Ascending aorta (tissue), 2 donors: ENCODE measurements at places on chromosomes 5 and 9. TPM values are rescaled to one million over a fixed set of nuclear protein-coding genes. Genes with fewer than 3 reads are reported as not detected.

DNA sequence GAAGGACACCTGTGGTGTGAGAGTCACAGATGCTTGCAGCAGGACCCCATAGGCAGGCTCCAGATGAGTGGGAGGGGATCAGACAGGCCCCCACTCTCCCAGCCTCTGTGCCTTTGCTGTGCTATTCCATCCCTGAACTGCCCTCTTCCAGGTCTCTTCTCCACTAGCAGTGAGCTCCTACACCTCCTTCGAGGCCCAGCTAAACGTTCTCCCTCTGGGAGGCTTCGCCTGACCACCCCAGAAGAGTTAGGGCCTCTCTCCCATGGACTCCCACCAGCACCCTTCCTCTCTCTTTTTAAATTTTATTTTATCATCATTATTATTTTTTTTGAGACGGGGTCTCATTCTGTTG, 35.9 kb upstream of the STRBP start:
- H3K27me3 ChIP-seq = no peaks in the 10 kb centered on the region
- no peak for DNase-seq
- no peak overlapping the region for H3K27ac ChIP-seq
- H3K4me1 ChIP-seq = no peaks in the 10 kb centered on the region
- no peaks in the 10 kb centered on the region for H3K36me3 ChIP-seq
- no peak overlapping the region for H3K4me3 ChIP-seq

The PCDHB9 gene
- 1.9 TPM for total RNA-seq

GRCh38 chr5:43685252-43685950, 82.4 kb downstream of the NNT start:
- no peak overlapping the region for H3K4me3 ChIP-seq
- no peak for DNase-seq
- H3K36me3 ChIP-seq = no peaks in the 10 kb centered on the region
- no peaks in the 10 kb centered on the region for H3K27me3 ChIP-seq
- H3K27ac ChIP-seq = peak overlapping the region; percentile 89

The PCSK1 gene
- total RNA-seq = 3.2 TPM

DNA sequence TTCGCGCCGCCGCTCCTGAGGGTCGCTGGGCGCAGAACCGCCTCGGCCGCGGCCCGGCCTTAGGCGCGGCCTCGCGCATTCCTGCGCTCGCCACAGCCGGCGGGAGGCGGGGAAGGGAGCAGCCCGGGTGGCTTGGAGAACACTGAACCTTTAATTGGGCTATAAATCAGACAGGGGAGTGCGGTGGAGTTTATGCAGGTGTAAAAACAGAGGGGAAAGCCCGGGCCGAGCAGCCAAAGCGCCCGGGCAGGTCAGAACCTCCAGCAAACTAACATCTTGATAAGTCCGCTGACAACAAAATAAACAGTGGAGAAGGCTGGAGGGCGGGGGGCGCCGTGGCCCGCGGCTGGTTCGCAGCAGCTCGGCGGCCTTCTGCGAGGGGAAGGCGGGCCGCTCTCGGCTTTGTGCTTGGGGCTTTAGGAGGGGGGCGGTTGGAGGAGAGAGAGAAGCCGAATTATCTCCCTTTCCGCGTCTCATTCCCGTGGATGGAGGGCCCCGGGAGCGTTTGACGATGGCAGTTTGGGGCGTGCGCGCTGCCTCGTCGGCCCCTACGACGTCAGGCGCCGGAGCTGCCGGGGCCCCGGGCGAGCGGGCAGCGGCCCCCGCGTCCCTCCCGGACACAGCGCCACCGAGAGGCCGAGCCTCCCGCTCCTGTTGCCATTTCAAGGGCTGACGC, 11.3 kb downstream of the FOXD1 start:
- H3K27me3 ChIP-seq = no peaks in the 10 kb centered on the region
- H3K4me3 ChIP-seq = peak overlapping the region; percentile 44
- no peaks in the 10 kb centered on the region for H3K36me3 ChIP-seq

The NTMT1 gene
- 6.9 TPM for total RNA-seq

The ZFAND5 gene
- total RNA-seq = 189 TPM

DNA sequence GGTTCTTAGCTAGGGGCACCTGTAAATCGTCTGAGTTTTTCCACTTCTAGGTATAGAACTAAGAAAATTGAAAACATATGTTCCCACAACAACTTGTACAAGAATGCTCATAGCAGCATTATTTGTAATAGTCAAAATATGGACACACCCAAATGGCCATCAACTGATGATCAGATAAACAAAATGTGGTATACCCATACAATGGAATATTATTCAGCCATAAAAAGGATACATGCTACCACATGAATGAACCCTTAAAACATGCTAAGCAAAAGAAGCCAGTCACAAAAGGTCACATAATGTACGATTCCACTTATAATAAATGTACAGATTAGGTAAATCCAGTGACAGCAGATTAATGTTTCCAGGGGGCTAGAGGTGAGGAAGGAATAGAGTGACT, 46.0 kb upstream of the IL13 start:
- H3K4me1 ChIP-seq = no peaks in the 10 kb centered on the region
- H3K27me3 ChIP-seq = no peaks in the 10 kb centered on the region
- H3K27ac ChIP-seq = no peak overlapping the region
- peaks cover 16% of the 10 kb centered on the region for H3K36me3 ChIP-seq

The BARHL1 gene
- total RNA-seq = not detected

- H3K27ac ChIP-seq = no peak overlapping the region
- H3K4me1 ChIP-seq = no peaks in the 10 kb centered on the region
- no peak for DNase-seq
- no peak overlapping the region for H3K4me3 ChIP-seq
Observed at GRCh38 chr5:74657165-74657564, 16.6 kb upstream of the ENC1 start.

DNA sequence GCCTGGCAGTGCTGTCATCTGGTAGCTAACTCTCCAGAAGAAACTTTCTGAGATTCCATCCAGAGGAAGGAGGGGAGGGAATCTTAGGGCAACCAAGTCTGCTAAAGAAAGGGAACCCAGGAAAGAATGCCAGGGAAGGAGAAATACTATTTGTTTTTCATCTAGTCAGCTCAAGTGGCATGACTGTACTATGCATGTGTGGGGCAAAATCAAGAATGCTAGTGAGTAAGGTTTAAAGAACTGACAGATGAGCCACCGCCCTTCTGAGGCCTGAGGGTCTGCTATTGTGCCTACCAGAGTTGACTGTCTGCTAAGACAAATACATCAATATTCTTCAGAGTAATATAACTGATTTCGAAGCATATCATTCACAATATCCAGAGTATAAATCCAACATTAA, 204.2 kb downstream of the SLC12A2 start:
- no peaks in the 10 kb centered on the region for H3K36me3 ChIP-seq
- no peaks in the 10 kb centered on the region for H3K27me3 ChIP-seq
- no peak for DNase-seq
- no peaks in the 10 kb centered on the region for H3K4me1 ChIP-seq
- H3K27ac ChIP-seq = no peak overlapping the region

DNA sequence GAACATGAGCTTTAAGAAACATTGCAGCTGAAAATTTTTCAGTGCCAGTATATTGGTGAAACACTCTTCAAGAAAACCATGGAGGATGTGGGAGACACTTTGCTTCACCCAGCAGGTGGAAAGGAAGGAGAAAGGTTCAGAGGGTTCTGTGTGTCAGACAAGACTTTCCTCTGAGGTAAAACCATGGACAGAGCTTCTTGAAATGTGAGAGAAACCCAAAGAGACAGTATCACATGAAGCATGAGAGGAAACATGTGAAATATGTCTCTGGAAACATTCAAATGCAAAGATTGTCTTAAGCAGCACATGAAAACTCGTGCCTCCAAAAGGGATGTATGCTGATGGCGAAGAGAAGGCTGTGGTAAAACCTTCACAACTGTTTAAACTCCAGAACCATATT, 368.9 kb upstream of the ST8SIA4 start:
- H3K4me1 ChIP-seq = no peaks in the 10 kb centered on the region
- H3K27ac ChIP-seq = no peak overlapping the region
- no peak for DNase-seq
- H3K36me3 ChIP-seq = no peaks in the 10 kb centered on the region
- no peak overlapping the region for H3K4me3 ChIP-seq

DNA sequence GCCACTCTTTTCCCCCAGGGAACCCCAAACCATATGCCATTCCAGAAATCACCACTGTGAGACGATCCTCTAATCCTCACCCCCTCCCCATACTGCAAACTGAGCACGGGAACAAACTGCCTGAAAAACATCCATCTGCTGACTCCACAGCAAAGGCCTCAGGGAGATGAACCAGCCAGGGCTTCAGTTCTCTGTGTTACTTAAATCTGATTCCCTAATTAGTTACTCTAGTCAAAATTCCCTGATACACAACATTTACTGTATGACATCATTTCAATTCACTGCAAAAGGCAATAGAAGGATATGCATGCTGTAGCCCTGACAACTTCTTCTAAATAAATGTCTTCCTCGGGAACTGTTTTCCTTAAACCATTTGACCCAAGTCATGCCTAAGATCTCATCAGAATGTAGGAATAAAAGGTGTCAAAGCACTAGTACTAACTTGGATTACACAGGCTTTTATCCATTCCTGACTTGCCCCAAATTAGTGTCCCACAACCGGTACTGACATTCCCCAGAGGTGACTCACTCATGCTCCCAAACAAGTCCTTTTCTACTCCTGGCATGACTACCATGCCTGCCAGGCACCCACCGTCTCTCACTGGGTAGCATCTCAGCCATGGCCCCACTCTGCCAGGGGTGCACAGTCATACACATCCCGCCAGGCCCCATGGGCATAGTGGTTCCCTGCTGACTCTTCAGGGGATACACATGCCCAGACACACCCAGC, 35.0 kb downstream of the MTX3 start:
- no peak overlapping the region for H3K27ac ChIP-seq
- H3K4me3 ChIP-seq = no peak overlapping the region
- no peaks in the 10 kb centered on the region for H3K4me1 ChIP-seq
- DNase-seq = no peak

The ADAMTS13 gene
- 3.5 TPM for total RNA-seq

The NUTM2G gene
- total RNA-seq = not detected

DNA sequence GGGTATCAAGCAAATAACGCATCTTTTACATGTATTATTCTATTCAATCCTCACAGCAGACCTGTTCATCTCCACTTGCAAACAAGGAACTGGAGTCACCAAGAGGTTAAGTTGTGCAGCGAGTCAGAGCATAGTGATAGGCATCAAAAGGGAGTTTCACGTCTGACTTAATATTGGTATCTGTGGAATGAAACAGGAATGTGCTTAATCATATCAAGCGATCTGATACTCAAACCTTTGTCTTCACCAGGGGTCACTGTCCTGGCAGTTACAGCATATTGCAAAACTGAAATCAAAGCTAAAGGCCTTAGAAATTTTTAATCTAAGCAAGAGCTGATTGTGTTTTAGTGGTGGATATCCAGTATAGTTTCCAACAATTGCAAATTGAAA, 271.6 kb downstream of the PLK2 start:
- H3K36me3 ChIP-seq = no peaks in the 10 kb centered on the region
- H3K4me1 ChIP-seq = peaks cover 5% of the 10 kb centered on the region
- no peak for DNase-seq
- H3K27ac ChIP-seq = no peak overlapping the region
- no peak overlapping the region for H3K4me3 ChIP-seq

GRCh38 chr5:73615085-73615484, 10.9 kb upstream of the ARHGEF28 start:
- no peak for DNase-seq
- no peaks in the 10 kb centered on the region for H3K36me3 ChIP-seq
- no peaks in the 10 kb centered on the region for H3K4me1 ChIP-seq
- no peak overlapping the region for H3K4me3 ChIP-seq
- no peak overlapping the region for H3K27ac ChIP-seq

GRCh38 chr5:89377767-89378455, 494.9 kb upstream of the MEF2C start:
- no peaks in the 10 kb centered on the region for H3K27me3 ChIP-seq
- no peak overlapping the region for H3K27ac ChIP-seq
- H3K4me1 ChIP-seq = no peaks in the 10 kb centered on the region
- H3K4me3 ChIP-seq = no peak overlapping the region
- no peak for DNase-seq

- no peaks in the 10 kb centered on the region for H3K36me3 ChIP-seq
- no peak overlapping the region for H3K4me3 ChIP-seq
- H3K27me3 ChIP-seq = no peaks in the 10 kb centered on the region
- peak overlapping the region; percentile 25 for H3K27ac ChIP-seq
- DNase-seq = no peak
Observed at GRCh38 chr5:120083851-120084542, 380.1 kb upstream of the PRR16 start.

The NOXA1 gene
- 6.9 TPM for total RNA-seq

DNA sequence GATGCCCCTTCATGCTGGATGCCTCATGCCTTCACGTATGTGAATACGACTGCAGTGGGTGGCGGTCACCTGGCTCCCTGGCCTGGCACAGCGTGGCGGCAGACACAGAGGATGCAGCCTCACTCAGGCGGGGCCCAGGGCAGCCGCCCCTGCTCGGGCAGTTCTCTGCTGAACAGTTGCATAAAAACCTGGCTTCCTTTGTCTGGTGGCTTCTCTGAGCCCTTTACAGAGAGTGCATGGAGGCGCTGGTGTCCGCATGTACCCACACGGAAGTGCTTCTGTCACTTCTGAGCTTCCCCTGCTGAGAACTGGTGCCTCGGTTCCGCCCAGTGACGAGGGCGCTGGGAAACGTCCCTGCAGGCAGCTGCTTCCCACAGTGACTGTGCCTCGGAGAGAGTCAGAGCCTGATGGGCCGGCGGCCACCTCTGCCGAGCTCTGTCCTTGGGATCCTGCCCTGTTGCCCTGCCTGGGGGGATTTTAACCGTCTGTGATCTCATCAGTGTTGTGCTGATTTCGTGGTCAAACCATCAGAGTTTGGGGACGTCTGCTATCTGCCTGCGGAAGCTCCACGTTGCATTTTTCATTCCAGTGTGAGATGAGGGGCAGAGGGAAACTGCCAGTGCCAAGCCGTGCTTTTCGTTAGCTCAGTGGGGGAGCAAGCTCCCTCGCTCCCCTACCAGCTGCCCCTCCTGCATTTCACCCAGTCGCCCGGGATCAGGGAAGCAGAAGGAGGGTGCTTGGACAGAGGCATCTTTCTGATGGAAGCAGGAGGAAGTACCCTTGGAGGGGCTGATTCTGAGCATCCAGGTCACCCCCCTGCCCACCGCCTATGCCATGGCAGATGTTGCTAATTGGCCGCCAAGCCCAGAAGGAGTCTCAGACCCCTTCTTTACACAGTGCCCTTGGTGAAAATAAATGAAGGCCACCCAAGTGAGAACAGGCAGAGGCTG, 153.0 kb upstream of the COL5A1 start:
- H3K4me1 ChIP-seq = no peaks in the 10 kb centered on the region
- no peaks in the 10 kb centered on the region for H3K36me3 ChIP-seq
- DNase-seq = no peak
- no peak overlapping the region for H3K27ac ChIP-seq
- no peaks in the 10 kb centered on the region for H3K27me3 ChIP-seq

The GFI1B gene
- not detected for total RNA-seq

- H3K4me1 ChIP-seq = peaks cover 2% of the 10 kb centered on the region
- no peak overlapping the region for H3K27ac ChIP-seq
- no peak overlapping the region for H3K4me3 ChIP-seq
- no peaks in the 10 kb centered on the region for H3K36me3 ChIP-seq
- DNase-seq = no peak
Observed at GRCh38 chr9:4555236-4555635, 65.0 kb downstream of the SLC1A1 start.
